Fibroblast of the aortic adventitia (primary cell): ENCODE measurements at places on chromosomes 6 and 20. TPM values are rescaled to one million over a fixed set of nuclear protein-coding genes. Genes with fewer than 3 reads are reported as not detected.

Gene NKX2-2
- not detected in 2 replicates for total RNA-seq

Gene RNASET2
- 16.8 and 59.7 TPM in 2 replicates for total RNA-seq

Gene TREM1
- total RNA-seq, result 0.36 TPM in 1 of 2 replicates, not detected in the other

Gene RBM24
- 0.65 and 1.9 TPM in 2 replicates for total RNA-seq

Gene TMEM200A
- total RNA-seq, result 61.5 and 137 TPM in 2 replicates

Gene VIP
- not detected in 2 replicates for total RNA-seq

Gene KHDRBS2
- total RNA-seq, result not detected in 2 replicates

Gene PROKR2
- not detected in 2 replicates for total RNA-seq

Gene PRPH2
- 0.72 and 1.3 TPM in 2 replicates for total RNA-seq

Gene RXRB
- 11.1 and 22.6 TPM in 2 replicates for total RNA-seq

Gene DNAH8
- total RNA-seq, result 0.08 TPM in 1 of 2 replicates, not detected in the other

Gene CTCFL
- total RNA-seq, result not detected in 2 replicates

Gene LY6G5C
- total RNA-seq, result 1.1 TPM in 1 of 2 replicates, not detected in the other

Gene FAM83B
- 0.09 TPM in 1 of 2 replicates, not detected in the other for total RNA-seq

Gene EFCAB8
- total RNA-seq, result not detected in 2 replicates

Gene SASH1
- 59.5 and 60.2 TPM in 2 replicates for total RNA-seq

Gene BTN1A1
- not detected in 2 replicates for total RNA-seq

Gene NKAPL
- total RNA-seq, result 1.3 and 1.9 TPM in 2 replicates

Gene FILIP1
- total RNA-seq, result 0.45 and 5.5 TPM in 2 replicates

Gene CCN5
- 67.9 and 266 TPM in 2 replicates for total RNA-seq

Gene HAO1
- total RNA-seq, result not detected in 2 replicates

Gene PKIB
- 0.57 and 3.1 TPM in 2 replicates for total RNA-seq
